ENCODE measurements at places on chromosomes 7 and 10. TPM values are rescaled to one million over a fixed set of nuclear protein-coding genes. Genes with fewer than 3 reads are reported as not detected.

The ACBD7 gene
- 8.1 TPM for total RNA-seq

The SORBS1 gene
- 303 TPM for total RNA-seq

The TMEM225B gene
- total RNA-seq, result not detected

The OR2A12 gene
- not detected for total RNA-seq

The WNT8B gene
- 0.31 TPM for total RNA-seq

The WDR86 gene
- 121 TPM for total RNA-seq

The GDF10 gene
- total RNA-seq, result 6.3 TPM

The RBM20 gene
- 2.5 TPM for total RNA-seq

The COX19 gene
- total RNA-seq, result 46.6 TPM
